Endothelial cell of umbilical vein (primary cell): ENCODE measurements at places on chromosomes 4 and X. TPM values are rescaled to one million over a fixed set of nuclear protein-coding genes. Genes with fewer than 3 reads are reported as not detected.

GRCh38 chr4:27429364-27429871 lies 568.8 kb downstream of the STIM2 start:
- no peak for DNase-seq
- H3K27ac ChIP-seq, result no peak overlapping the region
- H3K4me3 ChIP-seq, result no peak overlapping the region

GRCh38 chr4:39713691-39714090 lies 15.8 kb downstream of the UBE2K start:
- no peaks in the 10 kb centered on the region for H3K36me3 ChIP-seq
- peaks cover 3% of the 10 kb centered on the region for H3K4me1 ChIP-seq
- H3K4me3 ChIP-seq, result no peak overlapping the region
- no peak for DNase-seq

DNA sequence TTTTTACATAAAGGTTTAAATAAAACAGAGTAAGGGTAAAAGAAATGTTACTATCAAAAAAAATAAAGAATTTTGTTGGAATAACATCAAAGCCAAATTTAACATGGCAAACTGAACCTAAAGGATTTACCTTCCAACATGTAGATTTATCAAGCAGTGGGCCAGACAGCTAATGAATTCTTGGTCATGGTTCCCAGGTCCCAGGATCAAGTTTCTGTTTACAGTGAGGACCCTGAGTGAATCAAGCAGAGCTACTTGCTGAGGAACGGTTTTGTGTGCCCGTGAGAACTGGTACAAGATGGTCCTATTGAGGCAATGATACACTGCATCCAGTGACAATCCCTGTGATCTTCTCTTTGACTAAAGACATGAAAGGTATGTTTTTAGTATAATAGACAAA lies 157.1 kb downstream of the CDS1 start:
- H3K4me1 ChIP-seq, result no peaks in the 10 kb centered on the region
- no peak for DNase-seq
- H3K27me3 ChIP-seq, result no peaks in the 10 kb centered on the region
- H3K4me3 ChIP-seq, result no peak overlapping the region
- H3K27ac ChIP-seq, result no peak overlapping the region
- H3K36me3 ChIP-seq, result peaks cover 16% of the 10 kb centered on the region

DNA sequence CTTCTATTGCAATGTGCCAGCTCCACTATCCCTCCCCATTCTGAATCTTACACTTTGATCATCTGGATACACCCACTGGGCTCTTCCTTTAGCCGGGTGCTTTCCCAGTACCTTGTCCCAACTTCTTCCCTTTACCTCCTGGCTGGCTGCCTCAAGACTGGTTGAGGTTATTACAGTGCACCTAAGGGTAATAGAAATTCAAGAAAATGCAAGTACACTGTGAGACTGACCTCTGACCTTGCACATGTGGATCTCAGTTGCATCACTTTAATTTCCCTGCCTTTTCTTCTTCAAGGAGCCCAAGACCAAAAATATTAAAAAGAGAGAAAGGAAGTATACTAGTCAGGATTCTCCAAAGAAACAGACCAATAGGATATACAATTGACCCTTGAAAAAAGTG lies 53.9 kb upstream of the NOCT start:
- H3K36me3 ChIP-seq, result no peaks in the 10 kb centered on the region
- no peak overlapping the region for H3K4me3 ChIP-seq
- H3K4me1 ChIP-seq, result peaks cover 3% of the 10 kb centered on the region
- no peak overlapping the region for H3K27ac ChIP-seq

DNA sequence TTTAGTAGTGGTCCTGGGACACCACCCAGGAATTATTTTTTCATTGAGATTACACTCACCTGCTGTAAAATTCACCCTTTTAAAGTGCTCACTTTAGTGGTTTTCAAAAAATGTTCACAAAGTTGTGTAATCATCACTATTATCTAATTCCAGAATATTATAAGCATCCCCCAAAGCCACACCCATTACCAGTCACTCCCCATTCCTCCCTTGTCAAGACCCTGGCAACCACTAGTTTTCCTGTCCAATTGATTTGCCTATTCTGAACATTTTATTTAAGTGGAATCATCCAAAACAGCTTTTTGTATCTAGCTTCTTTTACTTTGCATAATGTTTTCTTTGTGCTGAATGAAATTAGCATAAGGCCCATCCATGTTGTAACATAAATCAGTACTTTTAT lies 12.7 kb upstream of the CXCL6 start:
- H3K4me3 ChIP-seq, result no peak overlapping the region
- H3K36me3 ChIP-seq, result no peaks in the 10 kb centered on the region
- H3K4me1 ChIP-seq, result no peaks in the 10 kb centered on the region
- no peak overlapping the region for H3K27ac ChIP-seq

GRCh38 chr4:174260099-174260498 lies 23.4 kb downstream of the FBXO8 start:
- no peaks in the 10 kb centered on the region for H3K27me3 ChIP-seq
- DNase-seq, result no peak
- no peak overlapping the region for H3K4me3 ChIP-seq

- DNase-seq, result peak; percentile 6
- no peak overlapping the region for H3K27ac ChIP-seq
- peaks cover 71% of the 10 kb centered on the region for H3K27me3 ChIP-seq
- no peaks in the 10 kb centered on the region for H3K36me3 ChIP-seq
- H3K4me1 ChIP-seq, result peaks cover 7% of the 10 kb centered on the region
Observed at GRCh38 chr4:42151568-42152506, 618 bp downstream of the BEND4 start.

DNA sequence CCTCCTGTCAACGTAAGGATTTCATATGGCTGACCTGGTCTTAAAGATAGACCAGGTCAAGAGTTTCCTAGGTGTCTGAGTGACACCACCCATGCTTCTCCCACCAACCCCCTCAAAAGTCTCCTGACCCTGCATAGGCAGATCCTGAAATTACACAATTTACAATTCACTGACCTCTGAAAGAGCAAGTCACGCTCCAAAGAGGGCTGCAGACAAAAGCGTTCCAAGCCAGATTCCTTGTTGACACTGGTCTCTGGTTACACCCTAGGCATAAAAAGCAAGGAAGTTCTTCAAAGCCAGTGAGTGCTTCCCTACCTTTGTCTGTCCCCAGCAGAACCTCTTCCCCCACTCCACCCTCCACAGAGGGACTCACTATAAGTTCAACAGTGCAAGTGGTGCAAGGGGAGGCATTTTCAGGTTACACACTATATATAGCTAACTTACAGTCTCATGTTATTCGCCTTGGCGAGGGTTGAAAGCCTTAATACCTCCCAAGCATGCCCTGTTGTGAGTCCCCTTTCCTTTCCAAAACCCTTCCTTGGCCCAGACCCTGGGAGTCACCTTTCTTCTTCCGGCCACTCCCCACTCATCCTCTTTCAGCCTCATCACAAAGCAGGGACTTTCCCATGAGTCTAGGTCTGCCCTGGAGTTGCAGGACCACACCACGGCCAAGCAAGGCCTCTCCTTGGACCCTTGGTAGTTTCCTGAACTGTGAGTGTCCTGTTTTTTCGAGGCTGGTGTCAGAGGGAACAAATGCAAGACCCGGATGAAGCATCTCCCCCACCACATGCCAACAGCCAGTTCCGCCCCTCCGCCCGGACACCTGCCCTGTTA lies 58.0 kb upstream of the KLF3 start:
- no peak overlapping the region for H3K27ac ChIP-seq
- peaks cover 1% of the 10 kb centered on the region for H3K27me3 ChIP-seq
- no peaks in the 10 kb centered on the region for H3K36me3 ChIP-seq
- no peaks in the 10 kb centered on the region for H3K4me1 ChIP-seq

- H3K4me3 ChIP-seq, result no peak overlapping the region
- no peak overlapping the region for H3K27ac ChIP-seq
- no peaks in the 10 kb centered on the region for H3K27me3 ChIP-seq
Observed at GRCh38 chr4:135368831-135369230, 1167.2 kb upstream of the PABPC4L start.

DNA sequence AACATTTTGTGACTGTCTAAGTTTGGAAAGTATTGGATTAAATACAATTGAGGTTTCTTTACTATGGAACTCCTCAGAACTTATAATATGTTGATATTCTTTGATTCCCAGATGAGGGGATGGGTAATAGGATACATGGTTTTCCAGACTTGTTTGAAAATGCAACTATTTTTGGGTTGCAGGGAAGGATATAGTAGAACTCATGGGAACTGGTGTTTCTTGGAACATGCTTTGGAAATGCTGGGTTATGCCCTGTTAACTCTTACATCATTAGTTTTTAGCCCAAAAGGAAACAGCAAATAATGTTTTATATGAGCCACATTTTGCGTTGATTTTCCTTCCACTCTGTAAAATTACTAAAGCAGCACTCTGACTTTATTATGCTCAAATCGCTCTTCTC lies 41.9 kb downstream of the HPF1 start:
- no peak overlapping the region for H3K4me3 ChIP-seq
- H3K4me1 ChIP-seq, result peaks cover 10% of the 10 kb centered on the region
- no peak overlapping the region for H3K27ac ChIP-seq
- peaks cover 2% of the 10 kb centered on the region for H3K36me3 ChIP-seq

The CLIC2 gene
- 0.25 and 0.73 TPM in 2 replicates for total RNA-seq

The CCDC110 gene
- 0.28 and 0.71 TPM in 2 replicates for total RNA-seq

The RBMXL3 gene
- total RNA-seq, result not detected in 2 replicates

The CLGN gene
- 0.60 and 1.00 TPM in 2 replicates for total RNA-seq

The APLN gene
- total RNA-seq, result 465 and 466 TPM in 2 replicates

The CXCR3 gene
- not detected in 2 replicates for total RNA-seq

The EMCN gene
- 76.2 and 97.3 TPM in 2 replicates for total RNA-seq

The IBSP gene
- total RNA-seq, result not detected in 2 replicates

The SSX4 gene
- not detected in 2 replicates for total RNA-seq

The HPSE gene
- 6.6 and 7.0 TPM in 2 replicates for total RNA-seq
